ENCODE measurements at places on chromosomes 7 and 10.

GRCh38 chr10:94617389-94617944 lies 66.1 kb upstream of the CYP2C18 start:
- DNase-seq: no peak

GRCh38 chr7:82677493-82677892 lies 233.9 kb upstream of the CACNA2D1 start:
- DNase-seq: peak; percentile 25

GRCh38 chr7:132548489-132549078 lies 27.7 kb downstream of the PLXNA4 start:
- no peak for DNase-seq

- no peak for DNase-seq
Observed at GRCh38 chr10:84293574-84294016, 34.8 kb upstream of the CCSER2 start.

- DNase-seq: no peak
Observed at GRCh38 chr7:105538339-105538738, 6.3 kb downstream of the RINT1 start.

GRCh38 chr10:34407324-34407805 lies 407.7 kb downstream of the PARD3 start:
- DNase-seq: no peak

- no peak for DNase-seq
Observed at GRCh38 chr7:11155883-11156282, 182.2 kb downstream of the PHF14 start.
